ENCODE measurements at places on chromosomes 12 and 14.

GRCh38 chr12:47828976-47829482, 9.3 kb upstream of the HDAC7 start:
- DNase-seq, result no peak

DNA sequence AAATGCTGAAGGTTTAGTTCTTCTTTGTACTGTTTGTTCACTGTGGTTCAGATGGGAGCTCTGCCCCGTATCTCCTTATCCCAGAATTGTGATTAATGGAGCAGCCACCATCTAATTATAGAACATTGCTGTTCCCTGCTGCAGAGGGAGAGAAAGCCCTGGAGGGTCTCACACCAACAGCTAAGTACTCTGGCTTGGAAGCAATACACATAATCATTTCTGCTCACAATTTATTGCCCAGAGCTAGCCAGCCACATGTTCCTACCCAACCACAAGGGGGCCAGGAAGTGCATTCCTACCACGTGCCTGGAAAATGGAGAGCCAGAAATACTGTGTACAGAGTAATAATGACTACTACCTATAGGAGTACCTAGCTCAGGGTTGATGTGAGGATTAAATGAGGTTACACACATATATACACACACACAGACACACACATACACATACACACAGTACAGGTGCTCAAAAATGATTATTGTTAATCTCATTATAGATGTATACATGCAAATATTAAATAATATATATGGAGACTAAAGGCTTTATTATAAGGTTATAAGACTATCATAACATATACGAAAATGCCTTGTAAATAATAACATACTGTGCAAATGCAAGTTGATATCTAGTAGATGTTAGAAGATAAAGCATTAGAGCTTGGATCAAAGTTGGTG, 22.3 kb downstream of the MSRB3 start:
- no peak for DNase-seq

DNA sequence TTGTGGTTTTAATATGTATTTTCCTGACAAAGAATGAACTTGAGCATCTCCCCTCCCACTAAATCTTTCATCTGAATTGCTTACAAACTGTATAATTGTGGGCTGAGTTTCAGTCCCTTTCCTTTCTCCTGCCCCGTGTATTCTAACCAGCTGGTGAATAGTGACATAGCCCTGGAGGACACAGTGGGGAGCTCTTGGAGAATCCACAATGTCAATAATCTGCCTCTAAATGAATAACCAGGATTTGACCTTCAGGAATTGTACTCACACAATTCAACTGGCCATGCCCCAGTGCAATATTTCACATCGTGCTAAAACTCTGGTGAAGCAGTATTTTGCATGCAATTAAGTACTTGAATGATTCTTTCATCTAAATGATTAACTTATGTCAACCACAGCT, 177.2 kb downstream of the C12orf42 start:
- DNase-seq, result no peak

DNA sequence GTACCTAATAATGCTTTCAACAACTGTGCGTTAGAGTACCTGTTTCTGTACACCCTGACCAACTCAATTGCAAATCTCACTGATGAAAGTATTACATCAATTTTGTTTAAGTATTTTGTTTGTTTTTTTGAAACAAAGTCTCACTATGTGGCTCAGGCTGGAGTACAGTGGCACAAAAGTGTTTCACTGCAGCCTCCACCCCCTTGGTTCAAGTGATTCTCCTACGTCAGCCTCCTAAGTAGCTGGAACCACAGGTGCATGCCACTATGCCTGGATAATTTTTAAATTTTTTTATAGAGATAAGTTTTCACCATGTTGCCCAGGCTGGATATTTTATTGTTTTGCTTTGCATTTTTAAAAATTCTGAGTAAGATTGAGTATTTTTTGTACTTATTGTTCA, 46.7 kb downstream of the YEATS4 start:
- DNase-seq, result no peak

DNA sequence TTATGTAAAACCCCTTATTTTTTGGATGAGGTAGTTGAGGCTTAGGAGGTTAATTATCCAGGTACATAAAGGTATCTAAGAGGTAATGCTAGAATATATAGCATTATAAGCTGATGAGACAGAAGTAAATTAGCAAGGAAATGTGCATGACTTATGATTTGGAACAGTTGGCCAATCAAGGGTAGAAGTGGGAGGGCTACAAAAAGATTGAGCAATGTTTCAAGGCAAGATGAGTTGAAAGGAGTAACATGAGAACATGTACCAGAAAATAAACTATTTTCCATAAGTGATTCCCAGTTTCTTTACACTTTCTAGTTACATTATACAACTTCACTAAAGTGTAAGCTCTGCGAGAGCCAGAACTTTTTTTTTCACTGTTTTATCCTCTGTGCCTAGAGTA, 290.9 kb downstream of the LRIG3 start:
- DNase-seq, result no peak

GRCh38 chr14:74569806-74570591, 42.0 kb downstream of the LTBP2 start:
- no peak for DNase-seq

- no peak for DNase-seq
These were observed 12.4 kb downstream of the FBRSL1 start for GRCh38 chr12:132502149-132502881.

DNA sequence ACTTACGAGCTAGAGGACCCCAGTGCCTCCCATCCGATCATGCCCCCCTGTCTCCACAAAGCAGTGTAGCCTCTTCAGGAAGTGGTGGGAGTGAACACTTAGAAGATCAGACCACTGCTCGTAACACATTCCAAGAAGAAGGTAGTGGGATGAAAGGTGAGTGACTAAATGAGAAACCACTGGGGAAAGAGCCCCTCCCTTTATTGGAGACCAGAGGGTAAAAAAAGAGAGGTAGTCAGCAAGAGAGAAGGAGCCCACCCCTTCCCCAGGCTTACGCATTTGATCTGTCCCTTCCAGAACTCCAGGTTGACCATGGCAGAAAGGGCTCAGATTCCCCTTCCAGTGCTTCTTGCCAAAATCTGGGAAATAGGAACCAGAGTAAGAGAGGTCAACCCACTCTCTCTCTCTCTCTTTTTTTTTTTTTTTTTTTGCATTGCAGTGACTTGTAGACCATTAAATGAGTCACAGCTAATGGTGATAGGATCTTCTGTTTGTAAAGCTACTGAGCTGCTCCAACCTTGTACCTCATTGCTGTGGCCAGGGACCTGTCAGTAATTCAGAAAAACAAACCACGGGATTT, 165.4 kb downstream of the GCH1 start:
- no peak for DNase-seq

Data from CD8-positive, alpha-beta memory T cell (primary cell).